Skeletal muscle cell (primary cell): ENCODE measurements at places on chromosomes 1 and 21.

- peak; percentile 98 for DNase-seq
Observed at GRCh38 chr1:79323239-79324025, 316.9 kb upstream of the ADGRL4 start.

DNA sequence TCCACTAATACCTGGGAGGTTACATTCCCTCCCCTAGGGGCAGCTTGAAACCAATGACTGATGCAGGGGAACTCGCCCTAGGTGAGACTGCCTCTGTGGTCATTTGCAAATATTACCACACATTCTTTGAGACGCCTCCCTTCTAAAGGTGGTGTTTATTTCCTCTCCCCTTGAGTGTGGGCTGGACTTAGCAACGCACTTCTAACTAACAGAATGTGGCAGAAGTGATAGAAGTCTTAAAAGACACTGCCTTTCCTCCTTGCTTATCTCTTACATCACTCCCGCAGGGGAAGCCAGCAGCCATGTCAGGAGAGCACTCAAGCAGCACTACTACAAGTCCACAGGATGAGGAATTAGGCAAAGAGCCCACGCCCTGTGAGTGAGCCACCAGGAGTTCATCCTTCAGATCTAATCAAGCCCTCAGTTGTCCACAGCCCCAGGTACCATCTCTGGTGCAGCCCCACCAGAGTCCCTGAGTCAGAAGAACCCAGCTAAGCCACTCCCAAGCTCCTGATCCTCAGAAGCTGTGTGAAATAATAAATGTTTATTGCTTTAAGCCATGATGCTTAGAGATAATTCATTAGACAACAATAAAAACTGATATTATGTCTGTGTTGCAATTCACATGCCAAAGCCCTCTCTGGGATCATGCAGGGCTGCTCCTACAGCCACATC, 14.8 kb upstream of the MATN1 start:
- no peak for DNase-seq

DNA sequence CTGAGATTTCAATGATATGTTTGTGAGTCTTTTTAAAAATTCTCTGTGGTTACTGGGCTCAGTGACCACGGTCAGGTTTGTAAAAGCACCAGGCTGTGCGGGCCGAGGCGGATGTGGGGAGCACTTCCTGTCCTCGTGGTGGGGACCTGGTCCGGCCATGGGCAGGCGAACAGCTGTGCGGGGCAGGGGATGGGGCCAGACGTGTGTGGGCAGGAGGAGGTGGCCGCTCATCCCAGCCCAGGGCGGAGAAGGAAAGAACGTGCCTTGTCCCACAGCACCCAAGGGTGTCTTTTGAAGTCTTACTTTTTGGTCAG, 5.2 kb upstream of the OXCT2 start:
- DNase-seq = no peak

- DNase-seq = no peak
Observed at GRCh38 chr21:37940691-37941090, 24.4 kb upstream of the KCNJ6 start.

- peak; percentile 48 for DNase-seq
Observed at GRCh38 chr1:227370533-227371254, 52.4 kb upstream of the CDC42BPA start.

GRCh38 chr1:227131193-227131592, 187.1 kb downstream of the CDC42BPA start:
- DNase-seq = peak; percentile 5

GRCh38 chr1:235416662-235417049, 49.4 kb downstream of the TBCE start:
- no peak for DNase-seq

GRCh38 chr1:145997016-145997717, 788 bp upstream of the TXNIP start:
- peak; percentile 53 for DNase-seq

DNA sequence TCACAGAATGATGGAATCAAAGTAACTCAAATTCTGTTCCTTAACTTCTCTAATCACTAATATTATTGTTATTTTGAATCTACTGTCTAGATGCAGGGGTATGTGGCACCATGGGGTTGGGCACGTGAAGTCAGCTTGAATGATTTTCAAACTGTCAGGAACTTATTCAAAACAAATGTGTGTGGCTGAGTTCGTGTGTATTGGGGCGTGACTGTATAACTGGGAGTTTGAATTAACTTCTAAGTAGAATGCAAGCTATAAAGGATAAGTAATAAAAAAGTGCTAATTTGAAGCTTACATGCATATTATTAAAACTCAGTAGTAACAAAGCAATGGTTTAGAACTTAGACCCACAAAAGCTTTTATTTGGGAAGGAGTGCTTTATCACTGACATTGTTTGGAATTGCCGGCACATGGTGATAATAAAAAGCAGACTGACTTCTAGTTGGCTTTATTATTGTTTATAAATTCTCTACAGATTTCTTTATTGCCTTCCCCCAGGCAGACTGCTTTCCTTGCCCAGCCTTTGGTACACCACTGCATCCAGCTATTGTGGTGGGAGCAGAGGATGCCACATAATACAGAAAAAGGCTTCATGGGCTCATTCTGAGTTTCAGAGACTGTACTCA, 84.3 kb downstream of the TENT5C start:
- DNase-seq = no peak

DNA sequence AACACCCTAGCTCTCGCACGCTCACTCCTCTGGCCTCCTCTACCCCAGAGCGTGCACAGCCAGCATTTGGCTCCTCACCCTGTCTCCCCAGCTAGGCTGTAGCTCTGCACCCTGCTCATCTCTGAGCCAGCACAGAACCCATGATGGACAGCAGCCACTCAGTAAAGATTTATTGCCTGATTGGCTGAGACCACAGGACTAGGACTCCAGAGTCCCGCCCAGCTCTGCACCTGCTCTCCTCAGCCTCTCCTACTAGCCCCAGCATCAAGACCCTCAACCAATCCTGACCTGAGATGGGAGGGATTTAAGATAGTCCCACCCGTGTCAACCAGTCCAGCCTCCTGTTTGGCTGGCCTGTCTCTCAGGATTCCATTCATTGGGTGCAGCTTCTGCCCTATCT, 9.3 kb downstream of the C1QB start:
- DNase-seq = no peak

DNA sequence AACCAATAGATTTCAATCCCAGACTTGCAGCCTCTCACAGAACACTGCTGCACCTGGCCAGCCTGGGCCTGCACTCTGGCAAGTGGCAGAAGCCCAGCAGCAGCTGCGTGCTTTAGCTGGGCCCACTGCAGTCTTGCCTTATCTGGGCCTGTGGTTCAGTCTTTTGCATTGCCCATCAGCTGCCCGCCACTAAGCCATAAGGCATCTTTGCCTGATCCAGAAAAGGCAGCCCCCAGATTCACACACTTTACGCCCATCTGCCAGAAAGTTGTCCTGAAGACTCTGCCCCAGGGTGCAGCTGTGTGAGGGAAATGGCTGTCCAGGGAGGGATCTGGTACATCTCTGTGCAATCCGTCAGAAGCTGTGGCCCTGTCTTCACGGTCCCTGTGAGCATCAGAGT, 217.0 kb downstream of the DNAH14 start:
- DNase-seq = peak; percentile 13

DNA sequence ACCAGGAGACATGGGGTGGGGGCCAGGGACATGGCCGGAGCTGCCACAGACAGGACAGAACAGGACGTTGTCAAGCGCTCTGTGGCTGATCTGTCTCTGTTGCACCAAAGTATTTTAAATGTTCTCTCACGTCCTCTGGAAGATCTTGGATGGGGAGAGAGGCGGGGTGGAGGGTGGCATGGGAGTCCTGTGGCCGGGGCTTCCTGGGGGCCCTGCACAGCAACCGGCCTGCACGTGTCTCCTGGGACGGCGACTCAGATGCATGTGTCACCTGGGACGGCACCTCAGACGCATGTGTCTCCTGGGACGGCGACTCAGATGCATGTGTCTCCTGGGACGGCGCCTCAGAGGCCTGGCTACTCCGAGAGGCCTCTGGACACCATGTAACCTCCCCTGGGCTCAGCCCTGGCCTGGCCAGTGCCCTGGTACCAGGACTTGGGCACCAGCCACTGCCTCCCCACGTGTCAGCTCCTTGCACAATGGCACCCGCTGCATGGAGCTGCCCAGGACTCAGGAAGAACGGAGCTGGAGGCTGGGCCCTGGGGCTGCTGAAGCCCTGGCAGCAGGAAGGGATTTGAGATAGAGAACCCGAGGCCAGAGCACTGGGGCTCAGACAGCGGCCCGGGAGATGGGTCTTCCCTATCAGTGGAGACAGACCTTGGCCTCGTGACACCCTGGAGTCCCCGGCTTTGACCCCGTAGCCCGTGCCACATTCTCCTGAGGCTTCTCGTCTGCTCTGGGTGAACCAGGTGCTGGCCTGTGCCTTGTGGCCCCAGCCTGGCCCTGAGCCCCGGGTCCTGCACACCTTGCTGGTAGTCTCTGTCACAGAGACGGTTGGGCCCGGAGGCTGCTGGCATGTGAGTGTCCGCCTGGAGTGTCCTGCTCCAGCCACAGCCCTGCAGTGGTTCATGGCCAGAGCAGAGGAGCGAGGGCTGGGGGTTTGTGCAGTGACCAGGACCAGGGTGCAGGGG, 14.7 kb upstream of the SLC19A1 start:
- no peak for DNase-seq

GRCh38 chr1:116033322-116033721, 57.0 kb downstream of the SLC22A15 start:
- no peak for DNase-seq

GRCh38 chr1:223012938-223013337, 130.1 kb downstream of the TLR5 start:
- DNase-seq = no peak

DNA sequence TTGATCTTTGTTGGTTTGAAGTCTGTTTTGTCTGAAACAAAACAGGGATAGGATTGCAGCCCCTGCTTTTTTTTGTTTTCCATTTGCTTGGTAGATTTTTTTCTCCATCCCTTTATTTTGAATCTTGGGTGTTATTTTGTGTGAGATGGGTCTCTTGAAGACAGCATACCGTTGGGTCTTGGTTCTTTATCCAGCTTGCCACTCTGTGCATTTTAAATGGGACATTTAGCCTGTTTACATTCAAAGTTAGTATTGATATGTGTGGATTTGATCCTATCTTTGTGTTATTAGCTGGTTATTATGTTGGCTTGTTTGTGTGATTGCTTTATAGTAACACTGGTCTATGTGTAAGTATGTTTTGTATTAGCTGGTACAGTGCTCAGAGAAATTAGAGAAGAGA, 40.9 kb downstream of the GIPC2 start:
- DNase-seq = no peak

- DNase-seq = no peak
Observed at GRCh38 chr1:74504933-74505512, 7.4 kb downstream of the LRRC53 start.

- DNase-seq = no peak
Observed at GRCh38 chr1:67013573-67013972, 40.4 kb downstream of the SLC35D1 start.

GRCh38 chr21:32907521-32907920, 118.2 kb upstream of the OLIG2 start:
- no peak for DNase-seq

DNA sequence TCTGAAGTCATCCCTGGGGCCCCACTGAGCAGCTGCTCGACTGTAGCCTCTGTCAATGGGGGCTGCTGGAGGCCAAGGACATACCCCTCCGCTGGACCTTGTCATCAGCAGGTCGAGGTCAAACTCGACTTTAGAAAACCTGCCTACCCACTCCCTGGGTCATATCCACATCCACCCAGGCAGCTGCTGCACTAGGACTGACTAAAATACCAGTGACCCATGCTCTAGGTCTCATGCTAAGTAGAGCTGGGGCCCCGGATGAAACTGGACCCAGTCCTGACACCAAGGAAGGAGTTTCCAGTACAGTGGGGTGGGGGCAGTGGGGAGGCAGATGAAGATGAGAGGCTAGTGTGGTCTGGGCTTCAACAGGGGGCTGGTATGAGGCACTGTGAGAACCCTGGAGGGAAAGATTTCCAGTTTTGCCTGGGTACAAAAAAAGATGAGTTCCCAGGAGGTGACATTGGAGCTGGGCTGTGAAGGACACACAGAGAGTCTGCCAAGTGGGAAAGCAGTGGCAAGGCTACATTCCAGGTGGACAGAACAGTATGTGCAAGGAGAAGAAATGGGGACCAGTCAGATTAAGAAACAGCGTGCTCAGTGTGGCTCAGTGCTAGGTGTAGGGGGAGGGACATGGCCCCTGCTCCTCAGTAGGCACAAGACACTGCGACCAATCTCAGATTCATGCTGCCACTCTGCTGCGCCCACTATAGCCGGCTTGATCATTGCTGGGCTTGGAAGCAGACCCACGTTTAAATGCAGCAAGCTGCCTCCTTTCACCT, 12.4 kb downstream of the SLC2A1 start:
- no peak for DNase-seq

GRCh38 chr1:154431586-154432373, 26.6 kb downstream of the IL6R start:
- DNase-seq = peak; percentile 87

DNA sequence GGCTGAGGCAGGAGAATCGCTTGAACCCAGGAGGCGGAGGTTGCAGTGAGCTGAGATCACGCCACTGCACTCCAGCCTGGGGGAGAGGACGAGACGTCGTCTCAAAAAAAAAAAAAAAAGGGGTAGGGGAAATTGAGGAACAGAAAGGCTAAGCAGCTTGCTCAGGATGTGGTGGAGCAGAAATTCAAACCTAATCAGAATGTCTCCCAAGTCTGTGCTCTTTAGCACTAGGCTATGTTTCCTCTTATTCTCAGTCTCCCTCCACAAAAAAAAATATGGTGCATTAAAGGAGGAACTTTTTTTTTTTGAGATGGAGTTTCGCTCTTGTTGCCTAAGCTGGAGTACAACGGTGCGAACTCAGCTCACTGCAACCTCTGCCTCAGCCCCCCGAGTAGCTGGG, 114.2 kb downstream of the SLC16A1 start:
- DNase-seq = no peak

- no peak for DNase-seq
Observed at GRCh38 chr1:33257772-33258712, 1.8 kb downstream of the ZNF362 start.

GRCh38 chr1:222167896-222168295, 380.0 kb downstream of the HHIPL2 start:
- no peak for DNase-seq

DNA sequence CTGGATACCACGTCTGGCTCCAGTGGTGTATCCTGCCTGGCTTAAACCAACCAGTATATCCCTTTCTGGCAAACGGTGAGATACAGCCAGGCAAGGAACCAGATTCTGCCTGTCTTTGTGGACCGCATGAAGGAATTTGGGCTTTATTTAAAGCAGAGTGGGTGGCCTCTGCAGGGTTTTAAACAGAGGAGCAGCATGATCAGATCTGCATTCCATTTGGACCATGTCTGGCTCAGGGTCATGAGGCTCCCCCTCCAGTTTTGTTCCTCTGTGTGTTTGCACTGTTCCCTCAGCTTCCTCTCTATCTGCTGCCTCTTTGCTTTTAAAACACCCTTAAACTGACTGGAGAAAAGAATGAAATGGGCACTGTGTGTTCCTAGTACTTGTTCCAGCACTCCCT, 195.0 kb downstream of the GIPC2 start:
- DNase-seq = no peak

GRCh38 chr1:173554089-173554488, 48.8 kb downstream of the SLC9C2 start:
- no peak for DNase-seq

DNA sequence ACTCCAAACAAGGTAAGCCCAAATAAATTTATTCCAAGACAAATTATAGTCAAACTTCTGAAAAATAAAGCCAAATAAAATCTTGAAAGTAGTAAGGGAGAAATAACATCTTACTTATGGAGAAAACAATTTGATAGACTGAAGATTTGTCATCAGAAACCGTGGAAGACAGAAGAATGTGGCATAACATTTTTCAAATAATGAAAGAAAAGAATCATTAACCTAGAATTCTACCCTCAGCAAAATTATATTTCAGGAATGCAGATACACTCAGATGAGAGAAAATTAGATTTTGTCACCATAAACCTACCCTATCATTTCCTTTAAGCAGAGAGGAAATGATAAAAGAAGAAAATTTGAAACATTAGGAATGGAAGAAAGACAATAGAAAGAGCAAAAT, 27.3 kb upstream of the PADI1 start:
- DNase-seq = no peak
